Coronary artery (tissue), 2 donors: ENCODE measurements at places on chromosomes 13 and 19.

GRCh38 chr19:57537953-57538547 lies 10.9 kb downstream of the ZNF549 start:
- no peak for DNase-seq

DNA sequence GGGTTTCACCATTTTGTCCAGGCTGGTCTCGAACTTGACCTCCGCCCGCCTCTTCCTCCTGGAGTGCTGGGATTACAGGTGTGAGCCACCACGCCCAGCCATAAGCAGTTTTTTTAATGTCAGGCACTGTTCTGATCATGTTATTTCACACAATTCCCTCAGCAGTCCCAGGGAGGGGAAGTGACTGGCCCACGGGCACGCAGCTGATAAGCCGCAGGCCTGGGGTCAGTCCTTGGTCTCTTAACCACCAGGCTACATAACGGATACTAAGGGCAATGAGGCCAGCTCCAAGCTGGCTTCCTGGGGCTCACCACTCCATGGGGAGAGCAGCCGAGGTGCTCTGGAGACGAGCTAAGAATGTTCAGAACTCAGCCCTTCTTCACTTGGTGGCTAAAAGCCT lies 13.5 kb downstream of the BRSK1 start:
- DNase-seq, result no peak

DNA sequence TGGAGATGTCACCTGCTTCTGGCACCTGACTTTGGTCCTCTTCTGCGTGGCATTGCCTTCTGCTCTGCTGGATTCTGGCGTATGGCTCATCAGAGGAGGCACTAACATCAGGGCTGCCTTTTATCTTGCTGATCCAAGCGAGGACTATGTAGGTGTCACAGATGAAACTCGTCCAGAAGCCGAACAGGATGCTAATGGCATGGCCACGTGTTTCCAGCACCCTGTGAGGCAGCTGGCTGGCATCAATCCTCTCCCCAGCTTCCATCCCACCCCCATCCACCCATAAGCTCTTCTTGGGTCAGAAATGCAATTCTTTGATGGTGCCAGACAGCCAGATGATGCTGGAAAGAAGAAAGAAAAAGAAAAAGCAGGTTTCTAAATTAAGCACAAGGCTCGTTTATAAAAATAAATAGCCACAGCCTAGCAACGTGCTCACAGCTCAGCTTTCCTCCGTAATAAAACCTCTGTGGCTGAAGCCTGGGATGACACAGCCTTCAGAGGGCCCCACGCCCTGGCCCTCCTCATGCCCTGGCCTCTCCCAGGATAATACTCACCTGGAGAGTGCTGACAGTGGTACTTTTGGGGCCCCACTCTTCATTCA lies 212.9 kb upstream of the SERP2 start:
- no peak for DNase-seq

- DNase-seq, result no peak
Measured at GRCh38 chr13:97492684-97493371, 58.9 kb downstream of the RAP2A start.

DNA sequence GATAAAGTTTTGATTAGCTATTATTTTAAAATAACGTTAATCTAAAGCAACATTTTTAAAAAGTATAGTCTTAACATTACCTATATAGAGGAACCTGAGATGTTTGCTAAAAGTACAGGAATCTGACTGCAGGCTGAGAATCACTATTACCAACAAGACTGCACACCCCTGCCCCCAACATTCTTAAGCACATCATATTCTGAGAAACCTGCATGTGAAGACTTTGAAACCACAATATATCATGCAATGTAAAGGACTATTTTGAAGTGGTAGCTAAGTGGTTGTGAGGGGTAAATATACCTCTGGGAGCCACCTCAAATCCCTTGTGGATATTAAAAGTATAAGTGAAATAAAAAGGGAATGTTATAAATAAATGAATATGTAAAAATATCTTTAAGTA lies 119.0 kb upstream of the KLF12 start:
- no peak for DNase-seq

DNA sequence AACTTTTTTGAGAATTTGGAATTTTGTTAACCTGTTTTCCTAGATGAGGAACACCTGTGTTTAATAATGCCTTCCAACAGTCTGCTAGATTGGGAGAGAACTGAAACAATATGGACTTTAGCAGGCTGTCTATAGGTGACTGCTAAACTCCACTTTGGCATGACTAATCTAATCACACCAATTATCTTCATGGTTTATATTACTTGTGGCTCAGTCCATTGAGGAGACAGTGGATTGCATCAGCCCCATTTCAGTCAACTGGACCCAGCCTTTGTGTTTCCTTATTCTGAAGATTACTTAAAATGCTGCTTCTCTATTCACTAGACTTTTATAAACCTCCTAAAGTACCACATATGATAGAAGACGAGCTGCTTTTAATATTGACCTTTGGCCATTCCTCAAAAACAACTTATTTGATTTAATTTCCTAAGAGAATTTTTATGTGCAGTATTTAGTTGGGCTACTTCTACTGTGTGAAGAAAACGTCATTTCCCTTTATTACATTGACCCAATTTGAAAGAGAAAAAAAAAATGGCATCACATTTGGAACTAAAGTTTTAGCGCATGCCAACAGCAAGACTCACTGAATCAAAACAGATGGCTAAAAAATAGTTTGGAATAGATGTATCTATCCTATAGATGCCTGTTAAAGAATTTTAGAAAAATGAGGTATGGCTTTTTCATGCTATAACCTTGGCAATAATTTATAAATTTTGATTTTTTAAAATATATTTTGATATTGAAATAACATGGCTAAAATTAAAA lies 295.8 kb downstream of the NDFIP2 start:
- DNase-seq, result no peak

- no peak for DNase-seq
Measured at GRCh38 chr19:20079476-20079875, 1.7 kb downstream of the ZNF90 start.

GRCh38 chr19:38674388-38675171 lies 27.1 kb downstream of the ACTN4 start:
- DNase-seq, result no peak

DNA sequence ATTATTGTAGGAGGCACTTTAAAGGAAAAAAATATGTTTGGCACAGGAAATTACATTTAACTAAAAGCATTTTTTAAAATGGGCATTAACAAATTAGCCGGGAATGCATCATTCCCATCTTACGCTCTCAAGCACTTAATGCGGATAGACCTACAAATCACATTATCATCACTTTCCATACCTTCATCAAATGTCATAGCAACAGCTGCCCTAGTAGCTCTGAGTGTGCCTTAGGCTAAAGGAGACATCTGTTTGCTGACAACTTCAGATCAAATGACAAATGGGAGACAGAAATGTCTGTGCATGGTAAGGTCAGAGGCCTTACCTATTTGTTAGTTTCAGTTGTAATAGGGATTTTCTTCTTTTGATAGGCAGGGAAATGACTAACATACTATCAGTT lies 773.2 kb upstream of the SLC10A2 start:
- no peak for DNase-seq

- DNase-seq, result no peak
Measured at GRCh38 chr13:36650611-36651010, 23.2 kb upstream of the SERTM1 start.

- DNase-seq, result no peak
Measured at GRCh38 chr19:32196690-32197420, 148.6 kb upstream of the ZNF507 start.

DNA sequence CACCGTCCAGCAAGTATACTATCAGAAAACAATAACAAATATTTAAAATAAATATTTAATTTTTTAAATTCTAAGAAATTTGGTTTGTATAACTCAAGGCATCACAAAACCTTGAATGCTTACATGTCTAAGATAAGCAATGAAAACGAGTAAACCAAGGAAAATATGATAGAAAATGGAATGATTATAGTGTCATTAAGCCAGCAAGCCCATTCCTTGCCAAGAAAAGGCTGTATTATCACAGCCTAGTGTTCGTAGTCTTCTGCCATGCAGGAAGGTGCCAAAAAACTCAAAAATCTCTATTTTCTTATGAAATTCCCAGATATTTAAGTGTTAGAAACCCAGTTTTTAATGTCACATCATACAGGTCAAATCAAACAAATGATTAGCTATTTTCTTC lies 136.4 kb downstream of the STOML3 start:
- no peak for DNase-seq

DNA sequence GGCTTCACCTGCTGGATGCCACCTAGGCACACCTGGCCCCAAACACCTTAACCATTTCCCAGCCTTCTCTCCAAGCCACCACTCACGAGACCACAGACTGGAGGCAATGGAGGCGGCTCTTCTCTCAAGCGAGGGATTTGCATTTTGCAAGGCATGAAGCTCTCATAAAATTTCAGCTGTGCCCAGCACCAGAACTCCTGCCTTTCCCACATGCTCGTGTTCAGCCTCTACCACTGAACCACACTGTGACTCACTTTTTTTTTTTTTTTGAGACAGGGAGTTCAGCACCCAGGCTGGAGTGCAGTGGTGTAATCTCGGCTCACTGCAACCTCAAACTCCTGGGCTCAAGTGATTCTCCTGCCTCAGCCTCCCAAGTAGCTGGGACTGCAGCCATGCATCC lies 10.6 kb downstream of the NANOS3 start:
- no peak for DNase-seq

DNA sequence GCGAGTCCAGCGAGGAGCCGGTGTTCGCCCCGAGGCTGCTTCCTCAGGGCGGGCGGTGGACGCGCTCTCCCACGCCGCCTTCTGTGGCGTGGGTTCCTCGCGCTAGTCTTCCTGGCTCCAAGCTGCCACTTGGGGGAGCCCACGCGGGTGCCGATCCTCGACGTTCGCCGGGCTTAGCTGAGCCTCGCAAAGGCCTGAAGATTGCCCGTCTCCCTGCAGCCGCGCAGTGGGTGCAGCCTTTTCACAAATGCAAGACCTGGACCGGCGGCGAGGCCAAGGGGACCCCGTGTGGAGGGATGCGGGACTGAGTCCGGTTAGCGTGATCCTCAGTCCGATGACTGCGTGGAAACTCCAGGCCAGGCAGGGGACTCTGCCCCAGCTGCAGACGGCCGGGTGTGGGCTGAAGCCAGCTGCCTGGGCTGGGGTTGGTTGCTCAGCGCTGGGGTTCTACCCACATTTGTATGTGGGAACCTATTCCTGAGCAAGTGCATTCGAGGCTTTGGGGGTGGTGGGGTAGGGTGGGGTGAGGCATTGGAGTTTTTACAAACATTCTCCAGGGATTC lies 16.6 kb upstream of the LRP3 start:
- no peak for DNase-seq

- DNase-seq, result no peak
Measured at GRCh38 chr19:8020681-8021080, 15.2 kb upstream of the ELAVL1 start.

DNA sequence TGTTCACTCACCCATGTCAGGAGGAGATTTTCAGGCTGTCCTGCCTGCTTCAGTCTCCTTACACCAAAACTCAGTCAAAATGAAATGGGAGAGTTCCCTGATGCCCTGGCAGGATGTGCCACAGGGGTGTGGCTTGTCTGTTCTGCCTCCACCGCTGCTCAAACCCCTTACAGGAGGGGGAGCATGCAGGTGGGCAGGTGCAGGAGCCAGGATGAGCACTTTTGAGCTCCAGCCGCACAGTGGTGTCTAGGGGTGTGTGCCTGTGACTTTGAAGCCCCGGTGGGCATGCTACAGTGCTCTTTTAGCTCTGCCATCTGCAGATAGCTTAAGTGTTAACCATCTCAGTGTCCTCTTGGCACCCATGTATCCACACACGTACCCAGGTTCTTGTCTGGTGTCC lies 71.9 kb upstream of the IPO5 start:
- no peak for DNase-seq

- DNase-seq, result no peak
Measured at GRCh38 chr19:55255618-55256423, 3.0 kb downstream of the PPP6R1 start.
